ENCODE measurements at places on chromosomes 2 and 18. TPM values are rescaled to one million over a fixed set of nuclear protein-coding genes. Genes with fewer than 3 reads are reported as not detected.

DNA sequence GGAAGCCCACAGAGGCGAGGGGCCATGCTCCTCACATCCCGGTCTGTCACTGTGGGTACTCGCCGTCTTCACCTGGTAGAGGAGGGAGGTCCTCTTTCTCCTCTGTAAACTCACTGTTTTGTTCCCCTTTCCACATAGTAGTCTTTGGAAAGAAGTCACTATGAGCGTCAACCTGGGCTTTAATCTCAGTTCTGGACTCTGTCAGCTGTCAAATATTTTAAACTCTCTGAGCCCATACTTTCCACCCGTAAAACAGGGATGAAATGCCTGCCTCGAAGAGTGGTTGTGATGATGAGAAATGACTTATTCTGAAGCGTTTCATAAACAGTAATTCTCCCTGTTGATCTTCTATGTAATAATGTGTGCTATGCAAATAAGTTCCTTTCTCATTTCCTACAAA lies 547.1 kb upstream of the SOX11 start:
- DNase-seq: no peak

DNA sequence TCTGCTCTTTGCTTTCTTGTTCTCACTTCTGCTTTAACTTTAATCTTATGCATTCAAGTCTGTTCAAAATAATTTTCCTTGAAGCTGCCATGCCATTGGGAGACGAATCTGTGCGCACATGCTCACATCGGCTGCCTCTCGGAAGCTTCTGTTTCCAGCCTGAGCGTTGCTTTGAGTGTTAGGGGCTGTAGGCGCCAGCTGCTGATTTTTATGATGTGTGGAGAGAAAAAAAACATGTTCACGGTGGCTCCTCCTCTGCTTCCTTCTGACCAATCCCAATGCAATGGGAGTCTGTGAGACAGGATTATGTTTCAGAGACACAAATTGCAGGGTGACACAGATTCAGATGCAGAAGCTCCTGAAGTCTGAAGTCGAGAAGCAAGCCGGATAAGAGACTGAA lies at the start of gene MC4R:
TSS of gene MC4R (minus strand) at position 180 of the 400 bp plus-strand sequence. CDS start 426 bp downstream, outside the sequence.
- peak; percentile 59 for DNase-seq

SCYGR1 gene
- not detected for total RNA-seq

- peak; percentile 72 for DNase-seq
These were observed 26.4 kb upstream of the CD207 start for GRCh38 chr2:70861777-70862625.

DNA sequence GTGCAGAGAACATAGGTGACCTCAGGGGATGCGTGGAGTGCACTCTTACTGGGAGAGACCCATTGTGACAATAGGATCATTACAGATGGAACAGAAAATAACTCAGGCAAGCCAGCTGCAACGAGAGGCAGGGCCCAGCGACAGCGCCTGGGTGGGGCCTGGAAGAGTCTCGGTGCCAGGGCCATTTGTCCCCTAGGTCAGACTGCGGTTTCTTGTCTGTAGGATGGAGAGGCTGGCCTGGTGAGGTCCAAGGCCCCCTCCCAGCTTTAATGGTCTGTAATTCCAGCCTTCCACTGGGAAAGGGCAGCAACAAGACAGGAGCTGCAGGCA lies 208.6 kb upstream of the APCDD1 start:
- DNase-seq: no peak

DNA sequence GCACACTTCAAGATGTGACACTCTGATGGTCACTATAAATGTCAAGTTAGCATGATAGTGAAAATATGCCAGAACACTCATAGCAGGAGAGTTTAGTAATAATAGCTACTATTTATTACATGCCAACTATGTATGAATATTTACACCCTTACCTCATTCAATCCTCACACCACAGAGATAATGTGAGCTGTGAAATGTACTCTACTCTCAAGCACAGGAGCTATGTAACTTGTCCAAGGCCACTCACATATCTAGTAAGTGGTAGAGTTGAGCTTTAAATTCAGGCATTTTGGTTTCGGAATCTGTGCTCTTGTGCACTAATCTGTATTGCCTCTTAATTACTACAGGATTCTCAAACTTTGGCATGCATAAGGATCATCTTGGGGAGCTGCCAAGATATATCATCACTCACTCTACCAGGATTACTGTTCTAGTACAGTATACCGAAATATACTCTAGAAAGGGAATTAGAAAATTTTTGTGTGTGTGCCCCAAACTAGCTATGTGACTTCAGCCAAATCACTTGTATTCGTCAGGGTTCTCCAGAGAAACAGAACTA lies 154.3 kb downstream of the PLCL1 start:
- DNase-seq: no peak

GRCh38 chr18:40346146-40346545 lies 1608.9 kb upstream of the PIK3C3 start:
- DNase-seq: no peak

- no peak for DNase-seq
These were observed 1570.9 kb upstream of the SLC39A10 start for GRCh38 chr2:194086129-194086528.

DUSP19 gene
- 2.4 TPM for total RNA-seq

DNA sequence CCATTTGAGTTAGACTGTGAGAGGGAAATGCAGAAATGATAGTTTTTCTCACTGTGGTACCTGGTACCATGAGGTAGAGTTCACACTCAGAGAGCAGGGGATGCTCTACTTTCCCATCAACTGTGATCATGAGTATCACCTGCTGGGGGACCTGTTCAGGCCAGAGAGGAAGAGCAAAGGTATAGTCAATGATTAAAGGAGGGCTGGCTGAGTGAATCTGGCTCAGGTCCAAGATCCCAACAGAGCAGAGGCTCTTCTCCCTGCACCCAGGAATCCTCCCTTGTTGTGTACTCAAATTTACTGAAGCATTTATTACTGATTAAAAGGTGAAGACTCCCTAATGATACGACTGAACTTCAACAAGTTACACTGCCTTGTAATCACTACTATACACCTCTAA lies 104.6 kb upstream of the CHRNA1 start:
- no peak for DNase-seq

PLGLB2 gene
- 0.05 TPM for total RNA-seq

DNA sequence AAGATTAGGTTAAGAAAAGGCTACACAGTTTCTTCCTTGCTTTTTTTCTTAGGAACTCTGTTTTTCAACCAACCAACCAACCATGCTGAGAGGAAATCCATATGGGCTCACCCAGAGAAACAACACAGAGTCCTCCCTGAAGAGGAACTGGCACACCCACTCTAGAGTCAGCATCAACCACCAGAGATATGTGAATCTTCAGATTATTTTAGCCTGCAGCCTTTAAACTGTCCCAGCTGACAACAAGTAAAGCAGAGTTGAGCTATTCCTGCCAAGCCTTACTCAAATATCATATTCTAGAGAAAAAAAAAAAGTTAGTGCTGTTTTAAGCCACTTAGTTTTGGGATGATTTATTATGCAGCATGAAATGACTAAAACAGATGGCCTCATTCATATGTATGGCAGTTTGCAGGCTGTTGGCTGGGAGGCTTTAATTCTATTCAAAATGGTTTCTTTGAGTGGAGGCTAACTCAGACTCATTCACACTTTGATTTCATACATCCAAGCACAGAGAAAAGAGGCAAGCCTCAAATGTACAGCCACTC lies 1637.7 kb upstream of the LRRTM1 start:
- no peak for DNase-seq

DNA sequence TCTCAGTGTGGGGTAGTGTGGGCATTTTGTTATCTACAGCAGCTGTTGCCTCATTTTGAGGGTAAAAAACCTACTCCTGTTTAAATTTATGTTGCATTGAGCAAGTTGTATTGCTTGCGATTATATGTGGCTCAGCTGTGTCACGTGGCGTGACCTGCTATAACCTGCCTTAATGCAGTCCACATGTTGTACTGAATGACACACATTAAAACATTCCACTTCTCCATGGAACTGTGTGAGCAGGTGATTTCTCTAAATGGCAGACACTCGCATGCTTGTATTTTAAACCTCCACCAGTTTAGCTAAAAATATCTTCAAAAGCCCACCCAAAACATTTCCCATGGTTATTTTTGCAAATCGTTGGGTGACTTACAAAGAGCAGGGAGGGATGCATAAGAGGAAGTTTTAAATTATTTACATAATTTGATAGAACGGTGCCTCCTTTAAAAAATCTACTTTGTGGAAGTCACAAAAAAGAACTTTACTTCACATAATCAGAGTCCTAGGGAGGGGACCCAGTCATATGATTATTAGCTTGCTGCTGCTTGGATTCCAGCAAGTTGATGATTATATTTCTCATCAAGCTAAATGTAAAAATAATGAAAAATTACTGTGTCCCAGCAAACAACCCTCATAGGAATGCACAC lies 163.3 kb upstream of the ZEB2 start:
- DNase-seq: no peak

- no peak for DNase-seq
These were observed 2146.1 kb upstream of the CELF4 start for GRCh38 chr18:39711701-39712100.

DNA sequence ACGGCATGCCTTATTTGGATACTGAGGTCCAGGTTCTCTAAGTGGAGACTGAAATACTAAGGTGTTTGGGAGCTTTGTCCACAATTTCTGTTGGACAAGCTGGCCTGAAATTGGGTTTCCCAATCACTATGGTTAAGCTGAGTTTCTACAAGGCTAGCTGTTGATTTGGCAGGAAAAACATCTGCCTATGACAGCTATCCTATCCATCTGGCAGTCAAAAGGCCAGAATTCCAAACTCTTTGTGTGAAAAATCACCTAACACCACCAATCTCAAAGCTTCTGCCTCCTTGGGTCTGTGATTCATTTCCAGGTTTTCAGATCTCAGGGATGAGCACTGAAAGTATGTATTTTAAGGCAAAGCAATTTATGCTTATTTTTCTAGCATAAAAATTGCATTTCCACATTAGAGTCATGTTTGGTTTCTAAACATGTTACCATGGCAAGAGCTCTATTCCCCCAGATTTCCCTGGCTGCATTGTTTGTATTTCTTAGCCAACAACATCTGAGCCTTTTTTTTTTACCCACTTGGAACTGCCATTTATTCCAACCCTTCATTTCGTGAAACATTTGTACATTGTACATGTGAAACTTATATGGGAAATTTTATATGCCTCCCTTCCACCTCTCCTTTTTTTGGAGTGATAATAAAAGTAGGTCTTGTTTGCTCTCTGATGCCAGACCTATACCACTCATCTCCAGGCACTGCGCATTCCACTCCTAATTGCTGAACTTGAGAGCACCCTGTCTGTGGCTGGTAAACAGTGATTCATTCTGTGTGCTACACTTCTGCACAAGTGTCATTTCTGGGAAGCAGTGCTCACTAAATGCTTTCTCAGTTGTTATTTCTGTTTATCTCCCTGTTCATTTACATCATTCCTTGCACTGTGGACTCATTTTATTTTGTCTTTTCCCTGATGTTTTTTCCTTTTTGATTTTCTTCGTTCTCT lies 15.9 kb upstream of the CCDC85A start:
- DNase-seq: peak; percentile 83

- DNase-seq: no peak
These were observed 51.7 kb downstream of the CABYR start for GRCh38 chr18:24190590-24190989.

- DNase-seq: no peak
These were observed 8.4 kb downstream of the GPC1 start for GRCh38 chr2:240443891-240444301.

ITGB6 gene
- 1.6 TPM for total RNA-seq

GRCh38 chr2:200784215-200784614 lies 27.5 kb upstream of the BZW1 start:
- no peak for DNase-seq

- no peak for DNase-seq
These were observed 49.3 kb downstream of the SLC39A10 start for GRCh38 chr2:195706161-195706900.

DNA sequence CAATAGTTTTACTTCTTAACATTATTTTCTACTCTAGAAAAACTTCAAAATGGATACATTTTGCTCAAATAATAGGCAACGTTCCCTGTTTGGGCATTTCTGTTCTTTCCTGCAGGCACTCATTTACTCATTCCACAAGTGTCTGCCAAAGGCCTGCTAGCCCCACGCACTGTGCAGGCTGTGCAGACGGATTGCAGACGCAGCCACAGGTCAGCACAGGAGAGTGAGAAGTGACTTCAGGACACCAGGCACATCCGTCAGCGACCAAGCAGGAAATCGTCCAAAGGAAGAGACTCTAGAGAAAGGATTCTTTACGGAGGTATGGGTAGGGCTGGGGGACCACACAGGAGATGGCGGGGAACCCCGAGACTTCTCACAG lies 103.0 kb upstream of the AGAP1 start:
- DNase-seq: no peak

DNA sequence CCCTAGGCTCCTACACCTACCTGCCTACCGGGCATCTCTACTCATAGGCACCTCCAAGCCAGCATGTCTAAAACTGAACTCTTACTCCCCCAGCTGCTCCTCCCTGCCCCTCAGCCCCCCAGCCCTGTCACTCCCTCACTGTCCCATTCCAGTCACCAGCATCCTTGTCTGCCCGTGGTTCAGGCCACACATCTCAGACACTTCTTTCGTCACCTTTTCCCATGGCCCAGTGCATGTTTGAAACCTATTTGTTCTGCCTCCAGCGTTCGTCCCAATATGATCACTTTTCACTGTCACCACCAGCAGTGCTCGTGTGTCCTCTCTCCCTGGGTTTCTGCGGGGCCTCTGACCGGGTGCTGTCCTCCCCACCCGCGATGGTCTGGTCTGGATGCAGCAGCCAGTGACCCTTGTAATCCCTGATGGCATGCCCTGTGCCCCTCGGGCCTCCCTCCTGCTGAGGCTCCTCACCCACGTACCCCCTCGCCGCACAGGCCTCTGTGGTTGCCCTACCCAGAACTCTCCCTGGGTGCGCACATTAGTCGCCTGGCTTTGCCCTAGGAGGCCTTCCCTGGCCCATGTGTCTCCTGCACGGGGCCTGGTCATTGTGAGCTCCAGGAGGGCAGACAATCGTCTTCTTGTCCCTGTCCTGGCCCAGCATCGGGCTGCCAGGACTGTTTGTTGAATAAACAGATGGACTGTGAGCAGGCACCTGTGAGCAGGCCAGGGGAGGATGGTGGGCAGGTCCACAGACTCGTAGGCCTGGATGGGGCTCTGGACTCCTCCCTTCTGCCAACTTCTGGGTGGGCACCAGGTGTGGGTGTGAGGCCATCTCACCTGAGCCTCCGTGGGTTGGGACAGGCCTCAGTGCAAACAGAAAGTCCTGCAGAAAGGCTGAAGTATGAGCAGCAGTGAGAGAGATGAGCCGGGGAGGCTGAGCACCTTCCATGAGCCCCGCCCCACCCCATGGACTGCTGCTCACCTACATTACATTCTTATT lies 15.5 kb downstream of the LDLRAD4 start:
- no peak for DNase-seq

FIGN gene
- 1.5 TPM for total RNA-seq

TUBB8B gene
- not detected for total RNA-seq

GRCh38 chr18:10419420-10420103 lies 34.9 kb upstream of the APCDD1 start:
- DNase-seq: peak; percentile 86

CASP10 gene
- total RNA-seq: 7.9 TPM

- peak; percentile 83 for DNase-seq
These were observed 1.5 kb downstream of the SLC39A10 start for GRCh38 chr2:195658541-195658890.

DNA sequence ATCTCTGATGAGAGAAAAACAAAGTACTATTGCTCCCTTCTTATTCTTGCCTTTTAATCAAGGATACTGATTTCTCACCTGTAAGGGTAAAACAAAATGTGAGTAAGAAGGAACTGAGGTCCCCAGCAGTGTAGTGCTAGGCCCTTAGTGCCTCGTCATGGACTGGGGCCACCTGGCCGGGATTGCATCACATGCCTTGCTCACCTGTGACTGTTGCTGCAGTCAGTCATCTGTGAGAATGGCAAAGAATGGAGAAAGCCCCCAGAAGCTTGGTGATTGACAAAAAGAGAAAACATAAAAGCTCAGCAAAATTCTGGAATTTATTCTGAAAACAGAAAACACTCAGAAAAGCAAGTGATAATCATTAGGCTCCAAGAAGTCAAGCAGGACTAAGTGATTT lies 63.4 kb downstream of the SPATS2L start:
- DNase-seq: no peak

SPR gene
- total RNA-seq: 29.9 TPM
